Amygdala (tissue), 56 donors: ENCODE measurements at places on chromosomes 13 and 19.

- no peak for DNase-seq
Observed at GRCh38 chr13:76975863-76976262, 16.0 kb upstream of the CLN5 start.

DNA sequence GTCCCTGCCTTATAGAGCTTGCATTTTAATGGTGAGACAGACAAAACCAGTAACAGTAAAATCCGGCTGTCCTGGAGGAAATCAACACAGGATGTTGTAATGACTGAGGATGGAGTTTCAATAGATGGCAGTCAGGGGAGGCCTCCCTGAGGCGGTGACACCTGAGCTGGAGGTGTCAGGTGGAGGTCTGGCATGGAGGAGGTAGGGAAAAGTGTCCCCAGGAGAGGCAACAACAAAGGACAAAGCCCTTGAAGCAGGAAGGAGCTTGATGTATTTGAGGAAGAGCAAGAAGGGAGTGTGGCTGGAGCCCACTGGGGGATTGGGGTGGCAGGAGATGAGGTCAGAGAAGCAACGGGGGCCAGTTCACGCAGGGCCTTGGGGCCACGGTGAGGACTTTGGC, 7.8 kb downstream of the GRIN2D start:
- no peak for DNase-seq

DNA sequence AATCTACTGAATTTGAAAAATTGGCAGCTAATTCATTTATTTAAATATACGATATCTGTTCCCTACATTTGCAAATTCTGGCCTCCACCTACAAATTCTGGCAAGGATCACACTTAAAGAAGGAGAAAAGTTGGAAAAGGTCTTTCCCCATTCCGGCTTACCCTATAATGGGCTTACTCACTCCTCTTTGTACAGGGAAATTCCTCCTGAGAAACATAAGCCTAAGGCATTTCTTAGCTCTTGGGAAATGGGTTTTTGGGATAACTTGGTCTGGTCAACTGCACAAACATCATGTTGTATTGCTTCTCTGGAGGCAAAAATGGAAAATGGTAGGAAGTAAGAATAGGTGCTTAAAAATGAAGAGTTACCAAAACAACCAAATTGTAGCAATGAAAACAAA, 25.5 kb downstream of the KCTD12 start:
- DNase-seq = no peak

DNA sequence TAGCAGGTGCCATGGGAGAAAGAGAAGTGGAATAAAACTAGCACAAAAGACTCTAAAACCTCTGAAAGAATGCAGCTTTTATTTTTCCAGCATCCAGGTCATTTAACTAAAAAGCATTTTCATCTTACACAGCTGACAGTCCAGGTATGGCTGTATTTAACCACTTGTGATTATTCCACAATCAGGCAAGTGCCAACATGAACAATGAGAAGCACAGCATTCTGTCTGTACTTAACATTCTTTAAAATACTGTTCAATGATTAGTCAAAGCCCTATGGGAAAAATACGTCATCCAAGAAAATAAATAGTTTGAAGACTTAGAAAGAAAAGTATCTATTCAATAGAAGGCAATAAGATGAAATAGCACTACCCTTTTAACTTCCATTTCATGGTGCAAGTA, 246.9 kb downstream of the LIG4 start:
- DNase-seq = no peak

GRCh38 chr13:97710797-97711196, 242.7 kb upstream of the IPO5 start:
- DNase-seq = no peak
